ENCODE measurements at places on chromosomes 5 and 9.

- no peak for DNase-seq
These were observed 95.7 kb downstream of the ARL15 start for GRCh38 chr5:54214722-54215121.

GRCh38 chr9:121645003-121645402, 6.4 kb upstream of the DAB2IP start:
- no peak for DNase-seq

DNA sequence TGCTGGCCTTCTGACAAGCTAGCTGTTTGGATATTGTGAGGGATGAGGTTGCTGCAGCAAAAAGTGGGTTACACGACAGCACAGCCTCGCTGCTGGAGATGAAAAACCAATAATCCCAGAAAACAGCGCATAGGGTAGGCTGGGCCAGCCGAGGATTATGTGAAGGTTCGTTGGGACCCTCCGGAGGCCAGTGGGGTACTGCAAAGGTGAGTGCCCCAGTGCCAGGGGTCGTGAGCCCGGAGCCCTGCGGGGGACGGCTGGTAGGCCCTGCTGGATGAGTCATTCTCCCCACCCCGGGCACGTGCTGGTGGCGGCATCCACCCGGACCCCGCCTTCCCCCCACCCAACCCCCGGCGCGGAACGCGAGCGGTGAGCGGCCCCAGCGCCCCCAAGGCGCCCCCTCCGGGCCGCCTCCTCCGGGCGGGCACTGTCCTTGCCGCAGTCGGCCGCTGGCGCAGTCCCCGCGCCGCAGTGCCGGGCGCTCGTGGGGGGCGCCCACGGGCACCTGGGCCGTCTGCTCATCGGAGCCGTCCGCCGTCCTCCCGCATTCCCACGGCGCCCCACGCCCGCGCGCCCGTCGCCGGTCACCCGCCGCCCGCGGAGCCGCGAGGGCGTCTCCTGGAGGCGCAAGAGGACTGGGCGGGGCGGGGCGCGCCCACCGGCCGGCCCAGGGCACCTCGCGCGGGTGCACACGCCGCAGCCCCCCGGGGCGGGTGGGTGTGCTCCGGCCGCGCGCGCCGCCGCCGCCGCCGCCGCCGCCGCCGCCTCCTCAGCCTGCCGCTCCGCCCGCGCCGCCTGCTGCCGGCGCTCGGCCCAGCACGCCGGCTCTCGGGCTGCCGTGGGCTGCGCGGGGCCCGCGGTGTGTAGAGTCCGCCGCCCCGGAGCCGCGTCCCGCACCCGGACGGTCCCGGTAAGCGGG, at the start of gene PHF24:
Gene PHF24 (plus strand): TSS at position 794 of the 919 bp plus-strand sequence. CDS start 13,014 bp downstream, outside the sequence.
- peak; percentile 22 for DNase-seq

DNA sequence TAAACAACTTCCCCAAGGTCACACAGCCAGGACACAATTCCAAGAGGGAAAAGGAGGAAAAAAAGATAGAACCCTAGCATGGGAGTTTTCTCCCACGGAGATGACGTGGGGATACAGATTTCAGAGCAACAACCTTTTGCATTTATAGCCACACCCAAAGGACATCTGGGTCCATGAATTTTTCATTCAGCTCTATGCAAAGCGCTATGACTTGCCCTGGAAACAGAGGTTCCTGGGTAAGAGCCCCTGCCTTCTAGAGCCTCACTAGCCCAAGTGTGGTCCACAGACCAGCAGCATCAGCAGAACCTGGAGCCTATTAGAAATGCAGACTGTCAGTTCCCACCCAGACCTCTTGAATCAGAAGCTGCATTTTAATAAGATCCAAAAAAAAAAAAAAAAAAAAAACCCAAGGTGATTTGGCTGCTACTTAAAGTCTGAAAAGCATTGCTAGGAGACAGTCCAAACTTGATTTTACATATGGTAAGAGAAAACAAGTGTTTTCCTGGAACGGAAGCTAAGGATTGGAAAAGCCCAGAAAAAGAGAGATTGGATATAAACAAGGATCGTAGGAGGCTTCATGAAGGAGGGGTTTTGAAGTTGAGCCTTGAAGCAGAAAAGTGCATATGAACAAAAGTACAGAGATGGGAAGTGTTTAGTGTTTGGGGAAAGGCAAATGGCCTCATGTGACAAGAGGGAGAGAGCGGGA, 17.6 kb upstream of the ADAM19 start:
- no peak for DNase-seq

DNA sequence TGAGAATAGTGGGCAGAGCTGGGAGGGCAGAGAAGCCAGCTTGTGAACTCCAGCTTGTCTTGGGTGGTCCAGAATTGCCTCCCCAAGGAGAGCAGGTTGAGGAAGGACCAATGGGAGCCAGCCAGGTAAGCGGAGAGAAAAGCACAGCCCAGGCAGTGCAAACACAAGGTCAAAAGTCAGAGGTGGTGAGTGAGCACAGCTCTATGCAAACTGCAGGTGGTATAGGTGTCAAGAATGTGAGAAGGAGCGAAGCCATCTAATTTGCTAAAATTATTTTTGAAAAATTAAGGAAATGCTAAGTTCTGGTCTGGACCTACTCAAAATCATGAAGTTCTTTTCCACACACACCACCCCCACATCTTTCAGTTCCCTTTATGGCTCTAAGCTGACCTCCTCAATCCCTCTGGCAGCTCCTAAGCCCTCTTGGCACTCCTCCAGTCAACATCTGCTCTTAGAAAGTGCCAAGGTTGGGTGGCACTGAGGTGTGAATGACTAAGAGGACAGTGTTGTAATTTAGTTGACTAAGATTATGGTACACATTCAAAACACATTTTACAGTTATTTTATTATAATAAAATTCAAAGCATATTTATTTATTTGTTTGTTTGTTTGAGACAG, 6.6 kb upstream of the OTULINL start:
- no peak for DNase-seq

DNA sequence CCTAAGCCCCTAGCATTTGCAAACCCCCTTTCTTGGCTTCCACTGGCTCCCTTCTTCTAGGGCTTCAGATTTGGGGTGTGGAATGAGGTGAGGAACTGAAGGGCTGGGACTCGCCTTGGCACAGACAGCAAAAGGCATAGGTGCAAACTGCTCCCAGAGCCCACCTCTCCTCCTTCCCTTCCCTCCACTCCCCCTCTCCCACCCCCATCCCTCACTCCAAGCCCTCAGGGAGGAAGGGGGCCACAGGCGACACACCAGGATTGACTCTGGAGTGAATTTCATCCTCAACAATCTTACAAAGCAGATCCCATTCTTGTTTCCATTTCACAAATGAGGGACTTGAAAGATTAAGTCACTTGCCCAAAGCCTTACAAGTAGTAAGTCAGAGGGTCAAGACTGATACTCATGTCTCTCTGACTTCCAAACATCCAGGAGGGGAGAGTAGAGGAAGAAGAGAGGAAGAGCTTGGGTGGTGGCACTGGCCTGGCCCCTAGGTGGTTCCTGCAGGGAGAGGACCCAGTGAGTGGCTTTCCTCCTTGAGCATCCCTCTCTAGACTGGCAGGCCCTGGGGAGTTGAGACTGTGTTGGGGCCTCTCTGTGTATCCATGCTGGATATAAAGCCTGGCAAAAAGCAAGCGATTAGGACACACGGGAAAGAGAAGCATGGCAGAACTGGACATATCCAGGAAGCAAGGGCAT, 193.1 kb downstream of the GABBR2 start:
- no peak for DNase-seq

- DNase-seq: no peak
These were observed 37.5 kb upstream of the SH3TC2 start for GRCh38 chr5:149100331-149100730.

- DNase-seq: no peak
These were observed 17.9 kb upstream of the DAPK1 start for GRCh38 chr9:87479801-87480201.

DNA sequence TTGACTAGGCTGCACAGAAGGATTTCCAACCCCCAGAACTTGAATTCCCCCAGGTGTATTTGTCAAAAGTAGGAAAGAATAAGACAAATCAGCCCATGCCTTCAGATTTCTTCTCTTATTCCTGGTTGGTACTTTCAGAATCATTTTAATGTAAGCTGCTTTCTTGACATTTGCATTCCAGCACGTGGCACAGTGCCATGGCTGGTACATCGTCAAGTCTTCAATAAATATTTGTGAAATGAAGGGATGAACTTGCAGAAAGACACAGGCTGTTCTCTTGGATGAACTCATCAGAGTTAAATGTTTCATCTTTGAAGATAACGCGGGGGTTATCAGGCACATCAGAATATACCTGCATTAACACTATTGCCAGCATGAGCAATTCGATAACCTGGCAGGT, 14.5 kb downstream of the KCNIP1 start:
- no peak for DNase-seq
